ENCODE measurements at places on chromosomes 6 and 20.
A peak's percentile ranks its signal among the peaks of the same experiment; 100 is the strongest.

DNA sequence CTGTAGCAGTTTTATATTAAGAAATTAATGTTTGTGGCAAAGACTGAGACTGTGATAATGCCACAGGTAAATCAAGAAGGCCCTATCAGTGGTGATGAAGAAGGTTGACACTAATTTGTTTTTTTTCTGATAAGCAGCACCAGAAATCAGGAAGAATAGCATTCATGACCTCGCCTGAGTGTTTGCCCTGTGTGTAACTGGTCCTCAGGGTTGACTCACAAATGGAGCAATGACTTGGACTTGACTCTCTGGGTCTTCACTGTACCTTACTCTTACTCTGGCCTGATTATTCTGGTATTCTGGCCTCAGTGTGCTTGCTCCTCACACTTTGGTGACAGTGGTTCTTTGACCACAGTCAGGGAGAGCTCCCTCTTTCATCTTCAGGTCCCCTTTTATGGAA lies 243.9 kb downstream of the HAO1 start:
- no peak for DNase-seq

- DNase-seq, result no peak
These were observed 19.4 kb upstream of the SDHAF4 start for GRCh38 chr6:70547313-70547712.

GRCh38 chr6:100415768-100416167 lies 49.0 kb downstream of the SIM1 start:
- no peak for DNase-seq

DNA sequence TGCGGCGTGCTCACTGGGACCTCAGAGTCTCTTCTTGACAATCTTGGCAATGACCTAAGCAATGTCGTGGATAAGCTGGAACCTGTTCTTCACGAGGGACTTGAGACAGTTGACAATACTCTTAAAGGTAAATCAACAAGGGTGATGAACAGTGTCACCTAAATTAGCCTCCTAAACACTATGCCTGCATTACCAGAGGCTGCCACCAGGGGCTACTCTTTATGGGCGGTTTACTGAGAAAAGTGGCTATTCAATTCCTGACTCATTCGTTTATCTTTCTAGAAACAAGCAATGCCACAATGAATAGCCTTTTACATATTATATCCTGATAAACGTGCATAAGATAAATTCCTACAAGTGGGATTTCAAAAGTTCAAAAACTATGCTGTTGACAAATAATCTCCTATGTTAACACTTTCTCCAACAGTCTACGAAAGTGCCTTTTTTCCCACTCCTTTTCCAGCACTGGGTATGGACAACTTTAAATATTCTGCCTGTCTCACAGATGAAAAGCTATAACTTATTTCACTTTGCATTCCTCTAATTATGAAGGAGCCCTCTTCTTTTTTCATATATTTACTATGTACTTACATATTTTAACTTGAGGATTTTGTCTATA lies 1.3 kb downstream of the BPIFA2 start:
- no peak for DNase-seq

GRCh38 chr6:142307963-142308748 lies 6.3 kb downstream of the ADGRG6 start:
- DNase-seq, result no peak

DNA sequence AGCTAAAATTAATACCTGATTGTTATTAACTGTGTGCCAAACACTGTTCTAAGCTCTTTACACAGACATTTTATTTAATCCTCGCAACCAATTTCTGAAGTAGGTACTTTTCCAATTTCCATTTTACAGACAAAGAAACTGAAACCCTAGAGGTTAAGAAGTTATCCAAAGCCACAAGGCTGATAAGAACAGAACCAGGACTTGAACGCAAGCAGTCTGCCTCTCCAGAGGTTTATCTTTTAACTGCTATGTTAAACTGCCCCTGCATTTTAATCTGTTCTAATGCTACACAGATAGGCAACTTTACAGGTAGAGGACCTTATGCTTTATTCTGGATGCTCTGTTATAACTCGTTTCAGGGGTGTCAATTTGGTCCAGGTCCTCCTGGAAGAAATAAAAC lies 118.2 kb downstream of the SLC16A10 start:
- no peak for DNase-seq

GRCh38 chr6:13924949-13925881 lies at the start of gene RNF182:
RNF182 (plus strand) TSS chr6:13924952; CDS start chr6:13977120, 52,168 bp downstream.
- DNase-seq, result no peak

DNA sequence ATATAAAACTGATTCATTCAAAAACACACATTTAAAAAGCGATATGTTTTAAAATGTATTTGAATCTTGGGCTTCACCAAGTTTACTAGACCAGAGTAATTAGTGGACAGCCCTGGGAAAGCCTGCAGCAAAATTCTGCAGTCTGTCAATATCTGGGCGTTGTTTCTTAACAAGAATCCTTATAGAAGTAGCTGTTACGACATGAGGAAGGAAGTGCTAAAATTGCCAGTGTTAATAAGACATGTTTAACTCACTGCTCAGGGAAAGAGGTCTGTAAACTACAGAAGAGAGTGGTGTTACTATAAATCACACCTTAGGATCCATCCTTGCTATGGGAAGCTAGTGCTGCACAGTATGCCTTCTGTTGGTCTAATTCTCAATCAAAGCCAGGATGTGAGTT lies 120.6 kb downstream of the TBX18 start:
- no peak for DNase-seq

DNA sequence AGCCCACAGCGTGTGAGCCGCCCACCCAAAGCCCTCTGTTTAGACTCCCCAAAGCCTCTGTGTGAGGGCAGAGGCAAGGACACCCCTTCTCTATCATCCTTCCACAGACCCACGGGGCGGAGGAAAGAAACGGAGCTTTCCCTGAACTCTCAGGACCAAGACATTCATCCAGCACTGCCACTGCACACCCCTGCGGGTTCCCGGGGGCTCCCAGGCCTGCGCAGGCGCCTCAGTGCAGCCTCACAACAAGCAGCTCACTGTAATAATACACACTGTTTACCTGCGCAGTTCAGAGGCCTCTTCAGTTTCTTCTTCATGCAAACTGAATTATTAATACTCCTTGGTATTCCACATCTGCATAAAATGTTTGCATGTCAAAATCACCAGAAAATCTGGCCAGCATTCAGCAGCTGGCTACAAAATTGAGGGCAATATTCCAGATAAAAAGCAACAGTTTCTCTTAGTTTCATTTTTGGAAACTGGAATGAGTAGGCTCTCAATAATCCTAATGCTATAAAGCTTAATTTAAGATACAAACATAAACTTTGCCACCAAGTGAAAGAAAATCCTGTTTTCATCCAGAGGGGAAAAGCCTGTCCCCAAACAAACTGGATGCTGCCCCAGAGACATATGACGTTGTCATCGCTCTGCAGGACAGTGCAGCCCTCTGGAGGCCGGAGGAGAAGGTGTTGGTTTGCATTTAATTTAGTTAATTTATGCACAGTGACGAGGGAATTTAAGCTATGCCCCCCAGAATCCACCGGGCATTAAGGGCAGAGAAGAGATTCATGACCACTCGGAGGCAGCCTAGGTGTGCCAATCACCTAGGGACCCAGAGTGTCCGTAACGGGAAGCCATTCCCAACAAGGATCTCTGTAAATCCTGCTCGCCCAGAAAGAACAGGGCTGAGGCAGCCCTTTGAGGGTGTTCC lies 45.3 kb downstream of the NINL start:
- no peak for DNase-seq

DNA sequence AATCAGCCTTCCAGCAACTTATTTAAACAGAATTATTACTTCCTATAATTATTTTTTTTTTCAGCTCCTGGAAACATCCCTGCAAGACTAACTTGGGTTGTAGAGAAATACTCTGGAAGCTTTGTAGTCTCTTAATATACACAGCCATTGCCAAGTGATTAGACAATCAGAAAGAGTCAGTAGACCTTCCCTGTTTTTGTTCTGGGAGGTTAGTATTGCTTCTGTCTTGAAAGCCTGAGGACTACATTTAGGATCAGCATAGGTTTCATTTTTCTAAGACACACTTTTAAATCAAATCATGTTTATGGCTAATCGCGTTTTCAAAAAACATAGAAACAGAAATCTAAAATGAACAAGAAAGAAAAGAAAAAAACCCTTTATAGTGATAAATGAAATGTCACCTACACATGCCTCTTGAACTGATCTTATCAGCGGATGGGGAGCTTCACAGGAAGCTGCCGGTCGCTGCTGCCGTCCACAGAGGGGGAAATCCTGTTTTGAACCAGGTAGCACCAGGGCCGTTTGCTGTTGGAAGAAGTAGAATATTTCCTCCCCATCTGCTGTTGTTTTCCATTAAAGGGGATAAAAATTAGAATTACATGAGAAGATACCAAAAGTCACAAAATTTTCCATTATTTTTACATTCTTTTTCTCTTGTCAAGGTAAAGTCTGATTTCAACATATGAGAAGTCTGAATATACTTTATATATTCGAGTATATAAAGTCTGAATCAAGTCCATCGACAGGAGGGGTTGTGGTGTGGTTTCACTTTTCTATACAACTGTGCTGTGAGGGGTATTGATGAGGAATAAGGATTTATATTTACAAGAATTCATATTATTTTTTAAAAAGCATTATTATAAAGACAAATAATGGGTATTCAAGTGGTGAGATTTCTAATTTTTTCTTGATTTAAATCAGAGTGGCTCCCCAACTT lies 94.6 kb downstream of the ARMC2 start:
- no peak for DNase-seq

GRCh38 chr6:11113038-11113437 lies 1.5 kb upstream of the ERVFRD-1 start:
- DNase-seq, result no peak

- no peak for DNase-seq
These were observed 219.2 kb upstream of the ZFP64 start for GRCh38 chr20:52410731-52411234.

DNA sequence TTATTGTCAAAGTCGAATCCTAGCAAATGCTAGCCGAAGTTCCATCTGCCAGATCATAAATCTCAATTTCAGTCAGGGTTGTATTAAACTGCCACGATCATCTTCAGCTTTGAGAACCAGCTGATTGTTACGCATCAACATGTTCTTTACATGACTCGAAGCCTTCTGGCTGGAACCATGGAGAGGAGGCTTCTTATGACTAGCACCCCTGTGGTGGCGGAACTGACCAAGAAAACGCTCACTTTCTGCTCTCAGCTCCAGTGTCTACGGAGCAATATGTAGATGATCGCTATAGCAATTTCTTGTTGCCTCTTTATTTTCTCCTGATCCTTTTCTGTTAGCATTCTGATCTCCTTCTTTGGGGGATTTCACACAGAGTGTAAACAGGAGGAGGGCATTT lies 479.4 kb upstream of the SLC35B3 start:
- DNase-seq, result no peak

- DNase-seq, result peak; percentile 87
These were observed 76.7 kb downstream of the FOXC1 start for GRCh38 chr6:1686117-1687098.

DNA sequence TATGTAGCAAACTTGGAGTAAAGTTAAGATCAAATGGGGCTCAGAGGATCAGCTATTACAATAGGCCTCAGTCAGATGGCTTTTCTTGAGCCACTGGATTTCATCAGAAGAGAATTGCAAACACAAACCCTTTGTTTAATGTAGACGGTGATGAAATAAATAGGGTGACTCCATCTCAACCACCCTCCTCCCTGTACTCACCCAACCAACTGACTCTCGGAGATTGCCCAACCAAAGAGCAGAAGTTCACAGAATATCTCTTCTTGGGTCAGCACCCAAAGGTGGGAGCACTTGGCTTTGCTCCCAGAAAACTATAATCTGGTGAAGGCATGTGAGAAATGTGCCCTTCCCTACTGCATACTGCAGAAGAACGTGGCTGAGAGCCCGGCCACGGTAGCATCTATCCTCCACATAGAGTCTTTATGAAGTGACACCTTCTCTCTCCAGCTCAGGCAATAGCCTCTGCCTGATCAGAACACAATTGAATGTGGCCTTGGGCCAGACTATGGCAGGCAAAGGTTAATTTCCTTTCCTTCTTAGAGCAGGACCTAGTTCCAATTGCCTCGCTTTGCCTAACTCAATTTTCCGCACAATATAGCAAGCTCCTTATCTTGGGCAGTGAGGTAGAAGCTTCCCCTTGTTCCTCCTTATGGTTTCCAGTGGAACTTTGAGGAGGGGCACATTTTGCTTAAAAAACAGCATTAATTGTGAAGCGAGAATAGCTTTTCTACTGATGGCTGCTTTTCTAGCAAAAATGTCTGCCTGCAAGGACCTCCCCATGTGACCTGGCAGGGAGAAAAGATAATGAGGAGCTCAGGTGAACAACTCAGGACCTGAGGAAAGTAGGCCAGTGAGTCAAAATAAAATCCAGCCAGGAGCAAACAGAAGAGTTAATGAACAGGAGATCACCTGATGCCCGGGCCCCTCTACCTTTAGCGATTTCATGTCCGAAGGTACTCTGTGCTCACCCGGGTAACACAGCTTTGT lies 79.4 kb downstream of the GFOD1 start:
- no peak for DNase-seq

DNA sequence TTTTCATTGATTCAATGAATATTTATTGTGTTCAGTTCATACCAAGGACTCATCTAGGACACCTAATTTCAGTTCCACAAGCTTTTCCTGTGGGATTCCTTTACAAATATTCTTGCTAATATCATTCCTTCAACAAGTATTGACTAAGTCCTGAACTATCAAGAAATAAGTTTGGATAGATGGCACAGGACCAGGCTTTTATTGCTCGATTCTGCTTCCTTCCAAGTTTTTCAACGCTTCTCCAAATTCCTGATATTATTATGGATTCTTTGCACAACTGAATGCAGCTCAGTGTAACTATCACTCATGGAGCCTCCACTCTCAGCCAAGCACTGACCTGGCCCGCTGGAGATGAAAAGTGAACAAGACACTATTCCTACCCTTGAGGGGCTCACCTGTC lies 32.7 kb upstream of the COL21A1 start:
- no peak for DNase-seq

DNA sequence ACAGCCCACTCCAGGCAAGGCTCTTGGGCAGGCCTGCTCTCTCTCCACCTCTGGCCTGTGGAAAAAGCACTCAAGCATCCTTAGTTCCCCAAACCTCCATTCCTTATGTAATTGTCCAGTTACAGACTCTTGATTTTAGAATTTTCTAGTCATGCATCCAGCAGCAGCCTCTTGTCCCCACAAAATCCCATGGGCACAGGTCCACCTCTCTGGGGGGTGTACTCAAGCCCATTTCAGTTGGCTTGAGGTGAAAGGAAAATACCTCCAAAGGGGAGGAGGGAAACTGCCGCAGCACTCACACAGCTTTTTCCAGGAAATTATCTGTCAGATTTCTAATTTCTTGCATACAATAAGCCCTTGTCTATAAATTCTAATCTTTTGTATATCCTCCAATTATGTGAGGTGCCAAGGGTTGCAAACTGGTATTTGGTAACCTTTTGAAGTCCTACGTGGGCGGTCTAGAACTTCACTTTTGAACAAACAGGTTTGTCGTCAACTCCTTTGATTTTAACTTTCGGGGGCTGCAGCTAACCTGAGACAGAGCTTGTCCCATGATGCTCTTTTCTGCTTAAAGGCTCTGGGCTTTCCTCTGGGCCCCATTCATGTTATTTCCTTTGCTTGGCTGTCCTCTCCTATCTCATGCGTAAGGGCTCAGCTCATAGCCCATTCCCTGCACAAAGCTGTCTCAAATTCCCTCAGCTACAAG lies 104.7 kb upstream of the CEP85L start:
- no peak for DNase-seq

GRCh38 chr20:47674686-47675085 lies 110.6 kb downstream of the SULF2 start:
- DNase-seq, result no peak

GRCh38 chr20:46013829-46014516 lies 5.3 kb downstream of the MMP9 start:
- no peak for DNase-seq

Measured in NCI-H1048 (cell line).